ENCODE measurements at places on chromosomes 12 and 14.

DNA sequence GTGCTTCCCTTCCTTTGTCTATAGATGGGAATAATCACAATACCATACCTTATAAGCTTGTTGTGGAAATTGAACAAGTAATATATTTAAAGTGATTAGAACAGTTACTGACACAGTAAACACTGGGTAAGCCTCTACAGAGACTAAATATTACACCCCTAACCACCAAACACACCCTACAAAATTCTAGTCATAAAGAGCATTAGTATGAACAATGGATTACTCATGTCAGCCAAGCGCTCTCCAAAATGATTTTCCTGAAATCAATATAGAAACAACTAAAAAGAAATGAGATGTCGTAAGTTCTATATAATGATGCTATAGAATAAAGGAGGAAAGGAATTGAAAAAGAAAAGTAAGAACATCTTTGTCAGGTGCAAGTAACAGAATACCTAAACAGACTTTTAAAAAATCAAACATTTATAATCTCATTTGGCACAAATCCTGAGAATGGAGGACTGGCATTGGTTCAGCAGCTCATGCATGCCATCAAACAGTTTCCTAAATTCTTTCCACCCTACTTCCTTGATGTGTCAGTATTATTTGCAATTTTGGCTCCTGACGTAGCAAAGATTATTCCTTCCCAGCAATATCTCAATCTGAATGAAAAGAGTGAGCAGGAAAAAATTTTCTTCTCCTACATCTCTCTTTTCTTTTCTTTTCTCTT lies 118.0 kb downstream of the SINHCAF start:
- no peak for DNase-seq

DNA sequence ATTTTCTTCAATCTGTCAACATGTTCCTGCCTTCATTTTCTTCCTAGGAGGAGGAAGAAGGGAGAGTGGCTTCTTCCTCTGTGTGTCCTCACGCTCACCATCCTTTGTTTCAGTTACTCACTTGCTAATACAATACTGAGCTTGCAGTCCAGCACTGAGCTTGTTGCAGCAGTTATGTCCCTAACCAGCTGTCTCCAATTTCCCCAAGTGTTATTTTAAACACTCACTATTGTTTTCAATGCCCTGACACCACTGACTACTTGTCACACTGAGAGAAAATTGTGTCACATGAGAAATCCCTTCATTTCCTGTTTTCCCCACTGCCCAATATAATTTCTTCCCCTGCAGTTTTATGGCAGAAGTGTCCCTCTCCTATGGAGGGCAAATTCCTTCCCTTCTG lies 53.4 kb downstream of the HSD17B6 start:
- no peak for DNase-seq

GRCh38 chr12:111841236-111841749 lies 735 bp upstream of the MAPKAPK5 start:
- DNase-seq: no peak

GRCh38 chr12:46303039-46303666 lies 34.3 kb upstream of the SLC38A1 start:
- DNase-seq: no peak

- DNase-seq: no peak
These were observed 16.8 kb downstream of the CLMN start for GRCh38 chr14:95302667-95303506.

DNA sequence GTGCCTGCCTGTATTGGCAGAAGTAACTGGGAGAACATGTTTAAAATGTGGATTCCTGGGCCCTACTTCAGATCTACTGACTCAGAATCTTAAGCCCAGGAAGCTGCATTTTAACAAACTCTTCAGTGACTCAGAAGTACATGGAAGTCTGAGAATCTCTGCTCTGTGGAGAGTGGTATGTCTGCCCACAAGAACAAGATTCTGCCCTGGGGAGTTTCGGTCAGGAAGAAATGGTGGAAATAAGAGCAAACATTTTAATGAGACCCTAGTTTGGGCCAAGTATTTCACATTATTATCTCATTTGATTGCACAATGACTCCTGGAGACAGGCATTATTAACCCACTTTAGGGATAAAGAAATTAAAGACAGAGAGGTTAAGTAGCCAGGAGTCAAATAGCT lies 8.2 kb downstream of the ALDH1L2 start:
- no peak for DNase-seq

DNA sequence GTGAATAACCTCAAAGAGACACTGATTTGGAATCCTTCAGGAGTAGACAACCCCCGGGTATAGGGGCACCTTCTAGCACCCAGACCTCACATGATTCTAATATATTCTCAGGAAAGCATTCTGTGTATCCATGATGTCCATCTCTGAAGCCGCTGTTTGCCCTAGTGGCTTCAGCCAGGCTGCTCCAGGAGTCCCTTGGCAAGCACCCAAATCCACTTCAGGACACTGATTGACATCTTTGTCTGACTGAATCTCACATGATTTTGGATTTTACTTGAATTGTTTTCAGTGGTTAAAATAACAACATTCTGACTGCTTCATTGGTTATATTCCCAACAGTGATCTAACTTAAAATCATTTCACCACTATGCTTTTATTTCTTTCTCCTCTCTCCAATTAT lies 390.5 kb upstream of the CLEC14A start:
- no peak for DNase-seq

All from NCI-H1930 (cell line).